ENCODE measurements at places on chromosomes 2 and 18.

DNA sequence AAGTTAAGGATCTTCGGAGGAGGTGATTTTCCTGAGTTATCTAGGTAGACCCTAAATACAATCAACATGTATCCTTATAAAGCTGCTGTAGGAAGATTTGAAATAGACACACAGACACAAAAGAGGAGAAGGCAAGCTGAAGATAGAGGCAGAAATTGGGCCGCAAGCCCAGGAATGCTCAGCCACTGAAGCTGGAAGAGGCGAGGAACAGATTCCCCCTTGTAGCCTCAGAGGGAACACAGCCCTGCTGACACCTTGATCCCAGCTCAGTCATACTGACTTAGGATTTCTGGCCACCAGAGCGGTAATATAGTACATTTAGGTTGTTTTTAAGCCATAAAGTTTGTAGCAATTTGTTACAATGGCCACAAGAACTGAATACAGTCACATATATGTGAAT is 90.9 kb downstream of the ETAA1 start:
- no peak for DNase-seq

DNA sequence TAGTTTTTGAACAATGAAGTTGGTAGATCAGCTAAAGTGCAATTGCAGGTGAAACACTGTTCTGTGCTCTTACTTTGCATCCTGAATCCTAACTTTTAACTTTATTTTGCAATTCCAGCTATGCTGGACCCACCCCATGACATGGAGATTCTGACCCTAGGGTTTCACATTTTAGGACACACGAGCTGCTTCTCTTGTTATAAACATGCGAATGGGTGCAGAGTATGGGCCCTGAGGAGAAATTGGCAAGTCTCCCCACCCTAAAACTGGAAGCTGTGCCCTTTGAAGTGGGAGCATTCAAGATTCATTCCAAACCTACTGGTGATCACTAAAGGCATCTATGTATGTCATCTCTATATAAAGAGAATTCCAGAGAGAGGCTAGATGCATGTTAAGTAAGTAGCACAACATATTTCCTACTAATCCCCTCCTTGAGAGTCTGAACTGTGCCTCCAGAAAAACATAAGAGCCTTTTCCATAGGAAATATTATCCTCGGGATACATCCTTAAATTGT is 794.3 kb upstream of the ZEB2 start:
- DNase-seq: no peak

GRCh38 chr2:96838345-96839292 is 5.2 kb downstream of the ANKRD23 start:
- DNase-seq: no peak

GRCh38 chr2:190847504-190848081 is 33.0 kb upstream of the GLS start:
- no peak for DNase-seq

GRCh38 chr2:2158189-2158826 is 172.8 kb downstream of the MYT1L start:
- DNase-seq: no peak

- no peak for DNase-seq
Observed at GRCh38 chr2:234691214-234691575, 194.3 kb upstream of the ARL4C start.

DNA sequence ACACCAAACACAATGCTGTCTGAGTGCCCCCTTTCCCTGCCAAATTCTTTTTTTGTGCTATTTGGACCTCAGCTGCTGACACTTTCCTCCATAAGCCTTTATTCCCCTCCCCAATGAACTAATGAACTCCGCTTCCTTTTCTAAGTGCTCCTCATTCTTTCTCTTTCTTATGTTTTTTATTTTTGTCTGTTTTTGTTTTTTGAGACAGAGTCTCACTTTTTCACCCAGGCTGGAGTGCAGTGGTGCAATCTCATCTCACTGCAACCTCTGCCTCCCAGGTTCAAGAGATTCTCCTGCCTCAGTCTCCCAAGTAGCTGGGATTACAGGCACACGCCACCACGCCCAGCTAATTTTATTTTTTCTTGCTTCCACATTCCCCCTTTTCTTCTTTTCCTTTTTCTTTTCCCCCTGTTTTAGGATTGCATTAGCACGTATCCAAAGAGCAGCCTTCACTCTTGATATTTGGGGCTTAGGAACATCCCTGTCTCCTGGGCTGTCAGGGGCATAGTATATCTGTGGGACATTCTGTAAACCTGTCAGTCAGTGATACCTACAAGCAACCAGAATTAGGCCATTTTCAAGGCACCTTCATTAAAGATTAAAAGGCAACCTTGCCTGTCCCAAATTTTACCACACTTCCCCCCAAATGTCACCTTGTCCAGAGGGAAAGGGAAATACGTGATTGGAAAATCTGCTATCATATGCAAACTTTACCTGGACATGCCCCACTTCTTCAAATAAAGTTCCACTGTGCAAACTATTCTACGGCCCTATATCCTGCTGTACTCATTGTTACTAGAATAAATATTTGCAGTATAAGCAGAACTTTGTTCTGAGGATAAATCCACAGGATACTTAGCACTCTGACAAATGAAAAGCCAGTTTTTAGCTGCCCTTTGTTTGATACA is 65.1 kb upstream of the ACSL3 start:
- DNase-seq: no peak

DNA sequence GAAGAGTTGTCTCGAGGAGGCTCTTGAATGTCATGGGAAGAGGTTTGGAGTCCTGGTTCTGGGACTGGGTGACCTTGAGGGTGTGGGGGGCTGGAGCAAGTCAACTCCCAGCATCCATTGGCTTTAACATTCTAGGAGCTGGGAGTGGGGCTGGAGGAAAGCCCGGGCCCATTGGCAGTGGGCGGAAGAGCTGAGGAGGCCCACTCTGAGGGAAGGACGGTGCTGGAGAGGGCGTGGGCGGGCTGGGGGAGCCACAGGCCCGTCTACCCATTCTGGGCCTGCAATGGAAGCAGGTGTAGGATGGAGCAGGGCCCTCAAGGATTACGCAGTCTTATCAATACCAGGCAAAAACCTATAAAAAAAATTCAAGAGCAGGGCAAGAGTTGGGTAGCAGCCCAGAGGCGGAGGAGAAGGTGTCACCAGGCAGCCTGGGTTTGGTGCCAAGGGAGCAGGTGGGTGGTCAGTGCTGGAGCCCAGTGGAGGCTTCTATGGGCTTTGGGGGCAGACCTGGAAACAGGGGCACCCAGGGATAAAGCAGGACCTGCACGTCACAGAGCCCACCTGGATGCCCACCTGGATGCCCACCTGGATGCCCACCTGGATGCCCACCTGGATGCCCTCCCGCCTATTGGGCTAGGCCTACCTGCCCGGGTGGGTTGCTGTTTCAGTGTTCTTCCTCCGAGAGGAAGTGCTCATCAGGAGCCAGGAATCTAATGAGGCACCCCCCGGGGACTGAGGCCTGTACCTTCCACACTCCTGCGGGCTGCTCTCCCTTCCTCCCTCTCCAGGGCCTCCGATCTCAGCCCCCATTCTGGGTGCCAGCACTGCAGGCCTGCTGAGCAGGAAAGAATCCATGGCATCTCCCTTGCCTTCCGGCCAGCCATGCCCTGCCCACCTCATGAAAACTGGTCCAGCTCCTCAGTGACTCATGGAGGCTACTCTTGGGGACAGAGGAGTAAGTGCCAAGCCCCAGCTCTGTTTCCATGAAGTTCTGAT is 71.3 kb downstream of the CTIF start:
- no peak for DNase-seq

- no peak for DNase-seq
Observed at GRCh38 chr2:230958820-230959756, 34.0 kb upstream of the GPR55 start.

All from GF-D8 (cell line).